Large intestine (tissue), 12 donors: ENCODE measurements at places on chromosomes 3 and 15.

- H3K4me1 ChIP-seq = peaks cover 3% of the 10 kb centered on the region
- no peak overlapping the region for H3K4me3 ChIP-seq
- H3K27me3 ChIP-seq = no peaks in the 10 kb centered on the region
- no peak overlapping the region for H3K27ac ChIP-seq
- no peaks in the 10 kb centered on the region for H3K36me3 ChIP-seq
These were observed 714.3 kb upstream of the CFAP20DC start for GRCh38 chr3:59764171-59764570.

DNA sequence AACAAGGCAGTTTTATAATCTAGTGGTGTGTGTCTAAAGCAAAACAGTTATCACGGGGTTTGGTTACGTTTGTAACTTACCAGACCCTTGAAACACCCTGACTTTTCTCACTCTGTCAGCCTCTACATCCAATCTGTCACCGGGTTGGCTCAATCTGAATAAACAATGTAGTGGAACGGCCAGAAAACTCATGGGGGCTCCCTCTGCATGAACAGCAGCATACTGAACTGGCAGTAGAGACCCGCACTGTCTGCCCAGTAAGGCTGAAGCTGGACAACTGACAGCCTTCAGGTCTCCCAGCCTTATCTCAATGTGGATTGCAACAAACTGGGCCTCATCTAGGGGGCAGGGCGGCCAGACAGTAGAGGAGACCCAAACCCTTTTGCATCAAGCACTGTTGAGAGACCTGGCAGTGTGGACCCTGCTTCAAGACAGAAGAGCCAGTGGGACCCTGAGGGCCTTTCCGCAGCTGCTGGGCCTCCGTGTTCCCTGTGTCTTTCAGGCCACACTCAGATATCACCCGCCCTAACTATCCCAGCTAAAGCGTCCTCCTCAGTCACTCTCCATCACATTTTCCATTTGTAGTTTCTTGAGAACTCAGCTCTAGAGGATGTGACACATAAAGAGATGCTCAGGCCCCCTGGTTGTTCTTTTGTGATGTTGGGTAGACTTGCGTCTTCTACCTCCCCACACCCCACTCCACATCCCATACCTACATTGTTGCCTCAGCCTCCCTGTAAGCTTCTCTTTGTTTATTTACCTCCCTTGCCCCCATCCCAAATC, 181.2 kb upstream of the NR2E3 start:
- H3K27ac ChIP-seq = no peak overlapping the region
- no peak for DNase-seq
- no peaks in the 10 kb centered on the region for H3K36me3 ChIP-seq
- H3K4me1 ChIP-seq = no peaks in the 10 kb centered on the region
- H3K27me3 ChIP-seq = no peaks in the 10 kb centered on the region
- no peak overlapping the region for H3K4me3 ChIP-seq

GRCh38 chr3:117463276-117464115, 753.9 kb downstream of the TUSC7 start:
- H3K36me3 ChIP-seq = no peaks in the 10 kb centered on the region
- no peaks in the 10 kb centered on the region for H3K4me1 ChIP-seq
- no peak for DNase-seq
- H3K27ac ChIP-seq = no peak overlapping the region
- H3K27me3 ChIP-seq = no peaks in the 10 kb centered on the region

- peaks cover 4% of the 10 kb centered on the region for H3K4me1 ChIP-seq
- DNase-seq = no peak
- no peaks in the 10 kb centered on the region for H3K27me3 ChIP-seq
- no peaks in the 10 kb centered on the region for H3K36me3 ChIP-seq
- H3K27ac ChIP-seq = no peak overlapping the region
These were observed 84.8 kb upstream of the ICE2 start for GRCh38 chr15:60563539-60564404.

DNA sequence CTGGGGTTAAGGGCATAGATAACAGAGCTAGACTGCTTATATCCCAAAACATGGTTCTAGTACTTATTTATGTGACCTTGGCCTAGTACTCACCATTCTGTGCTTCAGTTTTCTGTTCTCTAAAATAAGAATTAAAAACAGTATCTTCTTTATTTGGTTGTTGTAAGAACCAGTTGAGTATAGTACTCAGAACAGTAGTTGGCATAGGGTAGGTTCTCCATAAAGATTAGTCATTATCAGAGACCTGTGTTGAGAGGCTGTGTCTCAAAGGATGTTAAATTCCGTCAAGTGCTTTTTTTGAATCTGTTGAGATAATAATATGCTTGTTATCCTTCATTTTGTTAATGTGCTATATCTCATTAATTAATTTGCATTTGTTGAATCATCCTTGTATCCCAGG, 47.4 kb upstream of the OSTN start:
- no peak overlapping the region for H3K27ac ChIP-seq
- H3K27me3 ChIP-seq = no peaks in the 10 kb centered on the region
- no peaks in the 10 kb centered on the region for H3K36me3 ChIP-seq
- DNase-seq = no peak
